ENCODE measurements at places on chromosomes 4 and X.

DNA sequence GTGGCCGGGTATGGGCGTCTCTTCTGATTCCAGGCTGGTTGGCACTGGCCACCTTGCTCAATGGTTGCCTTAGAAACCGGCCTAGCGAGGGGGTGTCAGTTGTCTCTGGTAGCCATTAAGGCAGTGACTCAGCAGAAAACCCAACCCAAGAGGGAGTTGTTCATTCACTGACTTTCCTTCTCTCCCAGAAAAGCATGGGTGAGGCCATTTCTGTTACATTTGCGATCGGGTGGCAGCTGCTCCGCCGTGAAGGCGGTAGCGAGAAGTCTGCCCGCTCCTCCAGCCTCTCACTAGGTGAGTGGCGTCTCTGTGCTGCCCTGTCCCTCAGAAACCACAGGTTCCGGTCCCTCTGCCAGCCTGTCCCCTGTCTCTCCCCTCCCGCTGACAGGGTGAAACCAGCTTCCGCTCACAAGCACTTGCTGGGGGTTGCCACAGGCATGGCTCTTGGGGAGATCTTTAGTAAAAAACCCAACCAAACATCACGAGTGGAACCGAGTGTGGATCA, 17.4 kb downstream of the IRAK1 start:
- DNase-seq = no peak

- peak; percentile 45 for DNase-seq
These were observed 33.9 kb upstream of the AFAP1 start for GRCh38 chr4:7973545-7973981.

- no peak for DNase-seq
These were observed 7.2 kb downstream of the TIMM17B start for GRCh38 chrX:48890296-48890925.

- no peak for DNase-seq
These were observed 231.1 kb upstream of the CENPE start for GRCh38 chr4:103429283-103429682.

GRCh38 chr4:169689681-169690080, 68.1 kb downstream of the HPF1 start:
- no peak for DNase-seq

DNA sequence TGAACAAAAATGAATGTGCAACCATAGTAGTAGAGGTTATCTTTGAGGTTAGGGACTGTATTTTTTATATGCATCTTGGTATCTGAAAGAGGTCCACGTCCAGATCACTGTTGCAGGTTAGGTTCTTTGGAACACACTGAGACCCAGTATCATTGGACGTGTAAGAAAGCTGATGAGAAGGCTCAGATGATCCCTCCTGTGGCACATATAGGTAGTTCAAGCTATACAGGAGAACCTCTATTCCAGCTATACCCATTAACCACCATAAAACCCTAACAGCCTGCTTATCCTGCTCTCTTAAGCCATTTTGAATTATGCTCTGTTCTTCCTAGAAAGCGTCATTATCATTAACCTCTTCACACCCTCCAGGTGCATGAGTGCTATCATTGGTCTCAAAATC, 930.7 kb upstream of the HS3ST1 start:
- no peak for DNase-seq

- DNase-seq = no peak
These were observed 1.5 kb upstream of the PAPSS1 start for GRCh38 chr4:107721436-107722100.

DNA sequence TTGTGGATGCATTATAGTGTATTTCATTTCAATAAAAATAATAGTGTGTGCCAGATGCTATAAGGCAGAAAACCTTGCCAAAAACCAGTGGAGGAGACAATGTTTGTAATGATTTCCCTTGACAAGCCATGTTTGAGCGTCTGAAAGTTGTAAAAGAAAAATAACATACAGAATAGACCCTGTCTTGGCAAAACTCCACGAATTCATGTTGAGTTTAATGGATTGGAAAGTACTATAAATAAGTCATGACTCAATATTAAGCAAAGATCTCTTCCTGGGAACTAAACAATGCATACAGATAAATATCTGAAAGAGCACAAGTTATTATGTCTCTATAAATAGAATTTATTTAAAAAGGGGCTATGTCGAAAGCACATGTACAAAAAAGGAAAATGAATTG, 543.5 kb downstream of the GABRG1 start:
- DNase-seq = no peak

DNA sequence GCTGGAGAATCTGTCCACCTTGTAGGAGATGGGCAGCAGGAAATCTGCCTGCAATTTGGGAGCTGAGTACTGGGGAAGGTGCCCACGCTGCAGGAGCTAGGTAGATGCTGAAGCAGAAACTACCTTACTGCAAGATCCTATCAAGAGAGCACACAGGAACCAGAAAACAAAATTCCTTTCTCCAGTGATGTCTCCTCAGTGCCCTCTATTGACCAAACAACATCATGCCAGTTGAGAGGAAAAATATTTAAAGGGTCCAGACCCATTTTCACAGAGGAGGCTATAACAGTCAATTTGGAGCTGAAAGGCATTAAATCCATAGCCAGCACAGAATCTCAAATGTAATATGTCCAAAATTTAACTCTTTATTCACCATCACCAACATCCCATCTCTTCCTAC, 406.8 kb downstream of the SLITRK2 start:
- no peak for DNase-seq

DNA sequence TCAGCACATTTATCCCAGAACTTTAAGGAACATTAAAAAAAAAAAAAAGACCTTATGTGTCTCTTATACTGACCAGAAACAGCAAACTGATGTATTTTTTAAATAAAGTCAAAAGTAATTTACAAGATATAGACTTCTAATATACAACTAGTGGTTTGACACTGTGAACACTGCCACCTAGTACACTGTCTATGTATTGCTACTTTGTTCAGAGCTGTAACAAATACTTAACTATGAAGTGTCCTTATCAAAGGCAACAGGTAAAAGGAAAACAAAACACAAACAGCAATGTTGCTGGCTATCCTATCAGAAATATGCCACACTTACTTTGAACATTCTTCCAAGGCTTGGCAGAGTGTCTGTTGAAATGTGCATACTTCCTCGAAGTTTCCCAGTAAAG, 60.4 kb downstream of the CD40LG start:
- no peak for DNase-seq

GRCh38 chr4:128220286-128221235, 67.1 kb downstream of the PGRMC2 start:
- peak; percentile 42 for DNase-seq

- DNase-seq = no peak
These were observed 37.8 kb downstream of the ANKRD17 start for GRCh38 chr4:73220815-73221214.

All from brain microvascular endothelial cell (primary cell).